Osteoblast (primary cell): ENCODE measurements at places on chromosomes 12 and 14. TPM values are rescaled to one million over a fixed set of nuclear protein-coding genes. Genes with fewer than 3 reads are reported as not detected.

DNA sequence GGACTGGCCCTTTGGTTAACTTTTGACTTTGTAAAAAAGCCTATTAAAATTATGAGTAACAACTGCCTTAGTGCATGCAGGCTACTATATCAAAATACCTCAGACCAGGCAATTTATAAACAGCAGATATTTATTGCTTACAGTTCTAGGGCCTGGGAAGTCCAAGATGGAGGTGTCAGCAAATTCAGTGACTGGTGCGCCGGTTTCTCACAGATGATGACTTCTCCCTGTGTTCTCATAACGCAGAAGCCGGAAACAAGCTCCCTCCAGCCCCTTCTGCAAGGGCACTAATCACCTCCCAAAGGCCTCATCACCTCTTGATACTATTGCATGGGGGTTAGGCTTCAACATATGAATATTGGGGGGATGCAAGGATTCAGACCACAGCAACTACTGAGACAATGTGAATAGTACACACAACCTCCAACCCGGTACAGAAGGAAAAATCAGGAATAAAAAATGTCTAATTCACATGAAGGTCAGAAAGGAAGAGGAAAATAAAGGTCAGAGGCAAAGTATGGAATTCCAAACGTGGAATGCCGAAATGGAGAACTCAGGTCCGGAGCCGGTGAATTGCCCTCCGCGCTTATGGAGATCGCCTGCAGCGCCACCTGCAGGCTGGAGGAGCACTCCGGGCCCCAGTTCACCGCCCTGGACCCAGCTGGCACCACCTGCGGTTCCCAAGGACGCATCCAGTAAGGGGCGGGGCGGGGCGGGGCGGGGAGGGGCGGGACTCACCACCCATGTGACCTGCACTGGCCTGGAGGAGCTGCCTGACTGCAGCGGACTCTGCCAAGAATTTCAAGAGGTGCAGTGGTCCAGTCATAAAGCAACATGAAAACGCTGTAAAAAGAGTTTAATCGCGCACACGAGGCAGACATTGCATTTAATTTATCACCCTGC, 203.4 kb downstream of the KIF26A start:
- H3K36me3 ChIP-seq: no peaks in the 10 kb centered on the region
- no peak overlapping the region for H3K4me3 ChIP-seq
- no peaks in the 10 kb centered on the region for H3K27me3 ChIP-seq

The TAS2R50 gene
- 4.4 and 6.2 TPM in 2 replicates for total RNA-seq

- H3K4me1 ChIP-seq: peaks cover 58% of the 10 kb centered on the region
- peak overlapping the region; percentile 69 for H3K4me3 ChIP-seq
These were observed 20.5 kb downstream of the CBX5 start for GRCh38 chr12:54259194-54260011.

The MGP gene
- 8.0 and 16.8 TPM in 2 replicates for total RNA-seq

The SSTR1 gene
- under 0.01 TPM in 2 replicates for total RNA-seq

DNA sequence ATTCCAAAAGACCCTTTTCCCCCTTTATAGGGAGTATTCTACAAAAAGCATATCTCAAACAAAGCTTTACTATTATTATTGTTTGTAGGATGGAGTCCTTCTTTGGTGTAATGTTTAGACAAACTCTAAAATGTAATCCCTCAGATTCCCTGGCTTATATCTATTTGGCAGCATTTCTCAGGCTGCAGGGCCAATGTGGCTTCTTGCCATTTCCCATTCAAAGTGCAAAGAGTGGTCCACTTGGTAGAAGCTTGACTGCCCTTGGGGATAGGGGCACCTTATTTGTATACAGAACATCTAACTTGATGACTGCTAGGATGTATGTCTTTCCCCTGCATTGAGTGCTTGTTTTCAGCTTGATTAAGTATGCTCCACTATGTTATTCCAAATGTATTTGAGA, 242.7 kb downstream of the PRKD1 start:
- H3K4me3 ChIP-seq: no peak overlapping the region
- H3K27ac ChIP-seq: no peak overlapping the region
- DNase-seq: no peak
- no peaks in the 10 kb centered on the region for H3K36me3 ChIP-seq
- peaks cover 23% of the 10 kb centered on the region for H3K4me1 ChIP-seq

GRCh38 chr12:19994968-19995367, 373.4 kb upstream of the PDE3A start:
- H3K27ac ChIP-seq: no peak overlapping the region
- DNase-seq: no peak

DNA sequence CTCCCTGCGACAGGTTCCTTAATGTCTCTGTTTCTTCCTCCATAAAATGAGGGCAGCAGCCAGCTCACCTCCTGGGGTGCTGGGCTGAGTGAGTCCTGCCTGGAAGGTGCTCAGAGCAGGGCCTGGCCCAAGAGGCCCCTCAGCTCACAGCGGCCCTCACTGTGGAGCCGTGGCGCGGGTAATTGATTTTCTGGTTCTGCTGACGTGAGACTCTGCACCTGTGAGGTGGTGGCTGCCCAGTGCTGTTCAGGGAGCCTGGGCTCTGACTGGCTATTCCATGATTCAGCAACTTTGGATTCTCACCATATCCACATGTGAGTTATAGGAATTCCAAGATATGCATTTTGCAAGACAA, 266.6 kb downstream of the ADGRD1 start:
- no peaks in the 10 kb centered on the region for H3K36me3 ChIP-seq
- no peak for DNase-seq
- no peak overlapping the region for H3K27ac ChIP-seq
- no peak overlapping the region for H3K4me3 ChIP-seq

DNA sequence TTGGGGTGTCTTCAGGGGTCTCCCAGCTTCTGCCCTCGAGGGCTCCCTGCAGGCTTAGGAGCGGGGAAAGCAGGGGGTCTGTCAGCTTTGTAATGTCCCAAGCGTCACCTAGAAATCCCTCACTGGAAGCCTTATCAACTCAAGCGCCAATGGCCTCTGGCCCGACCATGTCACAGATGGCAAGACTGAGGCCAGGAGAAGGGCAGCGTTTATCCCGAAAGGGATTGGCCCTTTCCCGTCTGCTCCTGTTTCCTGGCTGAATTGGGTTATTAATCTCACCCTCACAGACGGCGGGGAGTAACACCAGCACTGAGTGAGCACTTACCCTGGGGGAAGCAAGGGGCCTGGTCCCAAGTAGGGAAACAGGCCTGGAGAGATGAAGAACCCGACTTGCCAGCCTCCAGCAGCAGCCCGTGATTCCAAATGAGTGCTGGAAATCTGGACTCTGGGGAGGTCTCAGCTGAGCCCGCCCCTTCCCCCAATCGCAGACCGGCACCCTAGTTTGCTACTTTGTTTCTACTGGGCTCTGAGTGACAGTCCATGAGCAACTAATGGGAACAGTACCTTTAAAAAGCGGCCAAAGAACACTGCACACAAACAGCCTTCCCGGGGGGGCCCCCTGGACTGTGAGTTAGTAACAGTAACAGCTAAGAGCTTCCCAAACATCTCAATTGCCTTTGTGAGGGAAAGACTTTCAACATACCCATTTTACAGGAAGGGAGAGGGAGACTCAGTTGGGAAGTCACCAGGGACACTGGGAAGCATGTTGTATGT, 2.1 kb upstream of the NCOR2 start:
- H3K27ac ChIP-seq: no peak overlapping the region
- no peaks in the 10 kb centered on the region for H3K27me3 ChIP-seq
- H3K4me1 ChIP-seq: peaks cover 18% of the 10 kb centered on the region
